Gastrocnemius medialis (tissue), 4 donors: ENCODE measurements at places on chromosomes 16 and 17.

- H3K27me3 ChIP-seq, result peaks cover 12% of the 10 kb centered on the region
- DNase-seq, result no peak
- H3K4me1 ChIP-seq, result peaks cover 5% of the 10 kb centered on the region
- no peak overlapping the region for H3K4me3 ChIP-seq
- no peaks in the 10 kb centered on the region for H3K36me3 ChIP-seq
- no peak overlapping the region for H3K27ac ChIP-seq
Observed at GRCh38 chr17:79997011-79997660, 38.5 kb downstream of the TBC1D16 start.

GRCh38 chr17:42441371-42442195 lies 17.1 kb upstream of the ATP6V0A1 start:
- no peak overlapping the region for H3K4me3 ChIP-seq
- no peak for DNase-seq
- no peaks in the 10 kb centered on the region for H3K36me3 ChIP-seq
- H3K27me3 ChIP-seq, result no peaks in the 10 kb centered on the region

DNA sequence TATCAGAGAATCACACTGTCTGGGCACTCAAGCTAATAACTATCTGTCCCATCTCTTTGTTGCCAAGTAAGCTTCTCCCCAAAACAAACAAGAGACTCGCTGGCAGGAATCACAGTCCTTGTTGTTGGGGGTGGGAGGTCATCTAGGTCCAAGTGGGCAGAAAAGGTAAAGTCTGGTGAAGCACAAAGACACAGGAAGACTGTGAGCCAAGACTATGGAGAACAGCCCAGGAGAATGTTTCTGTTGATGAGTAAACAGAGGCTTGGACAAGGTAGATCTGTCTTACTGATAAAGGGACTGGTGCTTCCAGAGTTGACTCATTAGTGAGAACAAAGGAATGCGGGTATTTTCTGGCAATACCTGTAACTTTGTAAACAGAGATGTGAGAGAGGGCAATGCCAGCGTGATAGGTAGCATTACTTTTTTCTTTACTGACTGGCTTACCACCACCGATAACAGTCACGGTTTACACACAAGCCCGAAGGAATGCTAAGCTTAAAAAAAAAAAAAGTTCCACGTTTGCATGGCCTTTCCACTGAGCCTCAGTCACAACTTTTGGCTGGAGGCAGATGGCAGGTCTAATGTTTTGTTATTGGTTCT lies 11.5 kb upstream of the MMD start:
- H3K4me1 ChIP-seq, result no peaks in the 10 kb centered on the region
- H3K36me3 ChIP-seq, result no peaks in the 10 kb centered on the region
- H3K27me3 ChIP-seq, result no peaks in the 10 kb centered on the region
- no peak overlapping the region for H3K27ac ChIP-seq

- no peaks in the 10 kb centered on the region for H3K4me1 ChIP-seq
- no peak for DNase-seq
- no peaks in the 10 kb centered on the region for H3K27me3 ChIP-seq
- H3K4me3 ChIP-seq, result no peak overlapping the region
- H3K36me3 ChIP-seq, result no peaks in the 10 kb centered on the region
- no peak overlapping the region for H3K27ac ChIP-seq
Observed at GRCh38 chr16:72210072-72210471, 38.1 kb upstream of the PMFBP1 start.

- no peak overlapping the region for H3K27ac ChIP-seq
- H3K4me3 ChIP-seq, result no peak overlapping the region
- no peak for DNase-seq
- no peaks in the 10 kb centered on the region for H3K27me3 ChIP-seq
- no peaks in the 10 kb centered on the region for H3K36me3 ChIP-seq
Observed at GRCh38 chr17:35729405-35729833, 2.0 kb upstream of the RASL10B start.

GRCh38 chr17:14793237-14793636 lies 471.9 kb downstream of the PMP22 start:
- no peaks in the 10 kb centered on the region for H3K27me3 ChIP-seq
- no peaks in the 10 kb centered on the region for H3K4me1 ChIP-seq
- DNase-seq, result no peak
- H3K36me3 ChIP-seq, result no peaks in the 10 kb centered on the region
- no peak overlapping the region for H3K4me3 ChIP-seq
- no peak overlapping the region for H3K27ac ChIP-seq

DNA sequence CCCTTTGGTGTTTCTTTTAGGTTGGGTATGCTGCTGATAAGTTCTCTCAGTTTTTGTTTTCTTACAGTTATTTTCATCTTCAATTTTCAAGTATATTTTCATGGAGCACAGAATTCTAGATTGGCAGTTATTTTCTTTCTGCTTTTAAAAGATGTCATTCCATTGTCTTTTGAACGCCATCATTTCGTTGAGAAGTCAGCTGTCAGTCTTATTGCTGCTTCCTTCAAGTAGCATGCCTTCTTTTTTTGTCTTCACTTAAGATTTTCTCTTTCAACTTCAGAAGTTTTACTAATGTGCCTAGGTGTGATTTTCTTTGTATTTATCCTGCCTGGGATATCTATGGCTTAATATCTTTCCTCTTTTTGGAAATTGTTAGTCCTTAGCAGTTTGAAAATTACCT lies 262.2 kb upstream of the PMFBP1 start:
- H3K36me3 ChIP-seq, result no peaks in the 10 kb centered on the region
- H3K4me3 ChIP-seq, result no peak overlapping the region
- no peak for DNase-seq
- H3K4me1 ChIP-seq, result no peaks in the 10 kb centered on the region
- no peaks in the 10 kb centered on the region for H3K27me3 ChIP-seq

GRCh38 chr16:1779741-1780676 lies 2.4 kb downstream of the SPSB3 start:
- no peak overlapping the region for H3K4me3 ChIP-seq
- peaks cover 38% of the 10 kb centered on the region for H3K36me3 ChIP-seq
- no peak for DNase-seq
- H3K27ac ChIP-seq, result peak overlapping the region; percentile 11
- H3K27me3 ChIP-seq, result no peaks in the 10 kb centered on the region

DNA sequence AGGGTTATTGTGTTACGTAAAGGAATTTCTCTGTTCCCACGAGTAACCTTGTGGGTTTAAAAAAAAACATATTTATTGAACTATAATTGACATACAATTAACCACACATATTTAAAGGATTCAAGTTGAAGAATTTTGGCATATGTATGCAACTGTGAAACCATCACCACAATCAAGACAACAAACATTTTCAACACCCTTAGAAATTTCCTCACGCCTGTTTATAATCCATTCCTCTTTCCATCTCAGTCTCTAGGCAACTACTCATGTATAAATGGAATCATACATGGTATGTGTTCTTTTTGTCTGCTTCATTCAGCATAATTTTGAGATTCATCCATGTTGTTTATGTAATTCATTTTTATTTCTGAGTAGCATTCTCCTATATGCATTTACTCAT lies 104.0 kb downstream of the MRTFB start:
- no peak overlapping the region for H3K4me3 ChIP-seq
- H3K27ac ChIP-seq, result no peak overlapping the region
- H3K36me3 ChIP-seq, result no peaks in the 10 kb centered on the region
- no peaks in the 10 kb centered on the region for H3K4me1 ChIP-seq
- no peak for DNase-seq

- no peak overlapping the region for H3K4me3 ChIP-seq
- no peaks in the 10 kb centered on the region for H3K36me3 ChIP-seq
- H3K27ac ChIP-seq, result no peak overlapping the region
- H3K4me1 ChIP-seq, result no peaks in the 10 kb centered on the region
- DNase-seq, result no peak
Observed at GRCh38 chr16:23164736-23165135, 15.5 kb upstream of the USP31 start.

GRCh38 chr16:9279291-9280068 lies 188.0 kb downstream of the HAPSTR1 start:
- H3K4me1 ChIP-seq, result no peaks in the 10 kb centered on the region
- no peaks in the 10 kb centered on the region for H3K27me3 ChIP-seq
- H3K36me3 ChIP-seq, result no peaks in the 10 kb centered on the region
- DNase-seq, result no peak

DNA sequence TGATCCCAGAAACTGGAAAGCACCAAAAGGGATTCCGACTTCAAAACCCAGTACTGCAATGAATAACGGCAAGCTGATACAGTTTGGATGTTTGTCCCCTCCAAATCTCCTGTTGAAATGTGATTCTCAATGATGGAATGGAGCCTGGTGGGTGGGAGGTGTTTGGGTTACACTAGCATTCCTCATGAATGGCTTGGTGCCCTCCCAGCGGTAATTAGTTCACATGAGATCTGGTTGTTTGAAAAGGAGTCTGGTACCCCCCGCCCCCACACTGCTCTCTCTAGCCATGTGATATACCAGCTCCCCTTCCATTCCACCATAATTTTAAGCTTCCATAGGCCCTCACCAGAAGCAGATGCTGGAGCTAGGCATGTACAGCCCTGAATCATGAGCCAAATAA lies 40.1 kb downstream of the RANBP10 start:
- peaks cover 16% of the 10 kb centered on the region for H3K4me1 ChIP-seq
- H3K4me3 ChIP-seq, result no peak overlapping the region
- H3K27ac ChIP-seq, result no peak overlapping the region
- H3K36me3 ChIP-seq, result peaks cover 7% of the 10 kb centered on the region

DNA sequence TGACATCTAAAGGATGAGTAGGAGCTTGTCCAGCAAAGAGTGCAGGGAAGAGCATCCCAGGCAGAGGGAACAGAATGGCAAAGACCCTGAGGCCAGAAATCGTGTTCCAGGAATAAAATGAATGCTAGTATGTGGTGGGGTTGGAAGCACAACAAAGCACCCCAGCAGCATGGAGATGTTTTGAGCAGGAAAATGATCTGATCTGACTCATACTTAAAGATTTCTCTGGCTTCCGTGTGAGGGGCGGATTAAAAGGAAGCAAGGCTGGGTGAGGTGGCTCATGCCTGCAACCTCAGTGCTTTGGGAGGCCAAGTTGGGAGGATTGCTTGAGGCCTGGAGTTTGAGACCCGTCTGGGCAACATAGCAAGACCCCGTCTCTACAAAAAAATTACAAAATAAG lies 2.3 kb downstream of the SLC5A11 start:
- no peaks in the 10 kb centered on the region for H3K4me1 ChIP-seq
- H3K36me3 ChIP-seq, result no peaks in the 10 kb centered on the region
- no peak overlapping the region for H3K27ac ChIP-seq

DNA sequence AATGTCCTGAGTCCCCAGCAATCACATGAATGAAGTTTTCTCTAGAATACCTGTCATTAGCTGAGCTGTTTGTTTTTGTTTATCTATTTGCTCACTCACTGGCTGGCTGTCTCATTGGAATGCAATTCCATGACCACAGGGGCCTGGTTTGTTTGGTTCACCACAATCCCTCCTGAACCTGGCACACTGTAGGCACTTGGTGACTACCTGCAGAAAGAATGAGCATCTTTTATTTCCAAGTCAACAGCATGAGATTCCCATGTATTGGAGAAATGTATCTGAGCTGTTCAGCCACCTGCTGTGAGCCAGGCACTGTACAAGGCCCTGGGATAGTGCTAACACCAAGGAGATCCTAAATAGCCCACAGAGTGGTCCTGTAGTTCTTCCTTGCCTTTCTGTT lies 345.1 kb downstream of the XYLT1 start:
- no peaks in the 10 kb centered on the region for H3K27me3 ChIP-seq
- H3K4me1 ChIP-seq, result no peaks in the 10 kb centered on the region

GRCh38 chr16:477301-478157 lies 50.0 kb upstream of the CAPN15 start:
- peaks cover 7% of the 10 kb centered on the region for H3K36me3 ChIP-seq
- no peak overlapping the region for H3K4me3 ChIP-seq
- peak overlapping the region; percentile 81 for H3K27ac ChIP-seq
- peak; percentile 85 for DNase-seq
- no peaks in the 10 kb centered on the region for H3K27me3 ChIP-seq

DNA sequence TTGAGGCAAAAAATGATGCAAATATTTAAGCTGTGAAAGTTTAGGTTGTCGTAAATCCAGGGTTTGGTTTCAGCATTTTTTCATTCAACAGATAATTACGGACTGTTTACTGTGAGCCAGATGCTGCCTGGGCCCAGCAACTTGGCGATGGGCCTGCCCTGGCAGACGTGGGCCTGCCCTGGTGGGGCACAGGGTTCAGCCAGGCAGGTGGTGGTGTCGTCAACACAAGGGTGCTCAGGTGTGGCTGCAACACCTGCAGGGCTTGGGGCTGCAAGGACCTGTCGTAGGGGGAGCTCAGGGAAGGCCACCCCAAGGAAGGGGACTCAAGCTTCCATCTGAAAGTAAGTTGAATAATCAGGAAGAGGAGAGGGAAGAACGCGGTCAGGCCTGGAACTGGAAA lies 15.1 kb downstream of the ZC3H18 start:
- H3K27ac ChIP-seq, result no peak overlapping the region
- no peaks in the 10 kb centered on the region for H3K27me3 ChIP-seq
- no peak overlapping the region for H3K4me3 ChIP-seq
- no peaks in the 10 kb centered on the region for H3K36me3 ChIP-seq
- no peak for DNase-seq

DNA sequence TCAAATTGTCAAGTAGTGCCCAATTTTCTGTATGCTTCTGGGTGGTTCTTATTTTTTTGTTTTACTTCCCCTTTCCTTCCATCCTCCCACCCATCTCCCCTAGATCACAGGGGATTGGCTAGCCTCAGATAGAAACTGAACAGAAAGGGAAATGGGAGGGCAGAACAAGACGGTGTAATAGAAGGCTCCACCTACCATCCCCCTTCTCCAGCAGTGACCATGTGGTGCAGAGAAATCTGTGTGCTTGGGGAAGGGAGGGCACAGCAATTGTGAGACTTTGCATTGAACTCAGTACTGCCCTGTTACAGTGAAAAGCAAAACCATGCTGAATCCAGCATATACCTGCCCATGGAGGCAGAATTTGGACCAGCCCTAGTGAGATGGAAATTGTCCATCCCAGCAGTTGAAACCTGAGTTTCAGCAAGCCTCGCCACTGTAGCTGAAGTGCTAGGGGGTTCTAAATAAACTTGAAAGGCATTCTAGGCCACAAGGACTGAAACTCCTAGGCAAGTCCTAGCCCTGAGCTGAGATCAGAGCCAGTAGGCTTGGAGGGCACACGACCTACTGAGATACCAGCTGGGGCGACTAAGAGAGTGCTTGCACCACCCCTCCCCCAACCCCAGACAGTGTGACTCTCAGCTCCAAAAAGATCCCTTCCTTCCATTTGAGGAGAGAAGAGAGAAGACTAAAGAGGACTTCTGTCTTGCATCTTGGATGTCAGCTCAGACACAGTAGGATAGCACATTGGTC lies 5.2 kb downstream of the SLFN11 start:
- DNase-seq, result no peak
- H3K4me1 ChIP-seq, result no peaks in the 10 kb centered on the region
- H3K36me3 ChIP-seq, result no peaks in the 10 kb centered on the region
- H3K27me3 ChIP-seq, result peaks cover 10% of the 10 kb centered on the region
- no peak overlapping the region for H3K4me3 ChIP-seq
- H3K27ac ChIP-seq, result no peak overlapping the region

GRCh38 chr16:3022208-3022683 lies 1.5 kb downstream of the HCFC1R1 start:
- peaks cover 13% of the 10 kb centered on the region for H3K27me3 ChIP-seq
- peaks cover 18% of the 10 kb centered on the region for H3K36me3 ChIP-seq
- H3K27ac ChIP-seq, result peak overlapping the region; percentile 98
- H3K4me1 ChIP-seq, result peaks cover 54% of the 10 kb centered on the region
- DNase-seq, result peak; percentile 93

DNA sequence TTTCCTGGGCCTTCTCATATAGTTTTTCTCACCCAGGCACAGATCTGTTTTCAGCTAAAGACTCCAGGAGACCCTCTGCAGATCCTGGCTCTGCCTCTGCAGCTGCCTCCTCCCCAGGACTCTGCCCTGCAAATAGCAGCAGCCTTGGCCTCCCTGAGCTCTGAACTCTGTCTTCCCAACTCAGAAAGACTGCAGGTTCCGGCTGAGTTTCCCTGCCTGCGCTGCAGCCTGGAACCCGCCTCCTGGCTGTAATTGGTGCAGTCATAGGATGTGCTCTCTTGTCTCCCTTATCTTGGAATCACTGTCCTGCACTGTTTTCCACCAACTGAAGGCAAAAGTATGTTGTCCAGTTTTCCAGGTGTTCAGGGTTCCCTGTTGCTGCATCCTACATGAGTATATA lies 14.3 kb upstream of the DNASE1 start:
- H3K27me3 ChIP-seq, result no peaks in the 10 kb centered on the region
- no peak overlapping the region for H3K4me3 ChIP-seq
- no peak overlapping the region for H3K27ac ChIP-seq
- no peaks in the 10 kb centered on the region for H3K36me3 ChIP-seq
- no peak for DNase-seq
